Activated CD4-positive, alpha-beta T cell treated with anti-CD3 and anti-CD28 coated beads, Interleukin-2, Interleukin-4, amounts not matched to agents 100 ng/mL and 50 ng/mL, durations not matched to agents 16 hours and 8 hours (primary cell): ENCODE measurements at places on chromosomes 1 and 21.

- DNase-seq = no peak
Measured at GRCh38 chr1:220711056-220711809, 21.1 kb downstream of the C1orf115 start.

- no peak for DNase-seq
Measured at GRCh38 chr1:2494323-2494693, 18.2 kb downstream of the PLCH2 start.

GRCh38 chr1:198598796-198599321 lies 40.0 kb upstream of the PTPRC start:
- DNase-seq = no peak

DNA sequence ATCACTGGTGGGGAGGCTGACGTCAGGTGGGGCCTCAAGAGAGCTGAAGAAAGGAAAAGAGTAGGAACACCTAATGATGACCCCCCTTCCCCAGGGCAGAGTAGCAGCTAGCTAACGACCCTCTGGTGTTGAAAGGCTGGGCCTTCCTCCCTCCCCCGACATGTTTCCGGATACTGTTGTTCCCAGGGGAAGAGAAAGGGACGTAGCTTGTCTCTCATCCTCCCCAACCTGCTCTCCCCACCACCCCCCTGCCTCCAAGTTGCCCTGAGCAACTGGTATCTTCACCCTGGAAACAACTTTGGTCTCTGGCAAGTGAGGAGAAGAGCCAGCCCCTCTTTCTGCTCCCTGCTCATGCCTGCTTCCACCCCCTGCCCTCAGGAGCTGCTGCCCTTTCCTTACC lies 2.4 kb downstream of the SEMA6C start:
- no peak for DNase-seq

DNA sequence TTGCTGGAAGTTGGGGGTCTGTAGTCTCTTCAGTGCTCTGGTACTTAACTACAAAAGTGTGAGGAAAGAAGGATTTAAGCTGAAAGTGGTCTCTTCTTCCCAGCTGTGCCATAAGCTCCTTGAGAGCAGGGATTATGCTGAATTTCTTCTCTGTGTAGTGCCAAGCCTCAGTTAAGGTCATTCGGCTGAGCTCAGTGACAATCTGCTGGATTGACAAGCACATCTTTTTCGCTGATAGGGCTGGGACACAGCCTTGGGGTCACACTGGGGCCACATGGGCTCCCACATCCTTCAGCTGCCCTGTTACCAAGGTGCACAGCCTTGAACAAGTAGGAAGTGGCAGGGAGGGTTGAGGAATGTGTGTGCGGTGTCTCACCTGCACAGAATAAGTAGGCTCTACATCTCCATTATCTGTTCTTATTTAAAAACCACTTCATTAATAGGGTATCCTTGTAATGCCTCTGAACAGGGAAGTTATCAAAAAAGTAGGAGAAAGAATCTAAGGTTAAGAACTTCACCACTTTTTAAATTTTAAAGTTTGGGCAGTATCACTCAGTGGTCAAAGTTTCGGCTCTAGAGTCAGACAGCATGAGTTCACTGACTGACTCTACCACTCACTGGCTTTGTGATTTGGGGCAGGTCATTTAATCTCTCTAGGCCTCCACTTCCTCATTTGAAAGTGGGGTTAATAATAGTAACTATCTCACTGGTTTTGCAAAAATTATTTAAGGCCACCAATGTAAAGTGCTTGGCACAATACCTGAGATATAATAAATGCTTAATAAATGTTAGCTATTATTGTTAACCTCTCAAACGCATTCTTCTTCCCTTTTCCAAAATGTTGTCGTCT lies 10.3 kb downstream of the ZBTB40 start:
- DNase-seq = no peak

DNA sequence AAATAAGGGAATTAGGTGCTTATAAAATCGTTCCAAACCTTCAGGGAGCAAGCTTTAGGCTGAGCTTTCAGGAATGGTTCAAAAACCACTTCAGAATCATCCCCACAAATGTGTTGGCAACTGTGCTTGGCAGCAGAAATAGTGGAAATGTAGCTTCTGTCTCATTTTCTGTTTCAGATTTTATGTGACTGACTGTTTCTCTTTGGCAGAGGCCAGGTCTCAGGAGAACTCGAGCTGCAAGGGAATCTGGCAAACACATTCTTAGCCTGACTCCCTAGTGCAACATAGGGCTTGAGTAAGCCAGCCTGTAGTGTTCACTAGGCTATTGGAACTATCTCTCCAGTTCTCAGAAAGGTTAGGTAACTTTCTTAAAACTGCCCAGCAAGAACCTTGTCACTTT lies 128.6 kb downstream of the PLA2G4A start:
- no peak for DNase-seq

- no peak for DNase-seq
Measured at GRCh38 chr21:34513129-34513675, 1.2 kb upstream of the KCNE1 start.

- DNase-seq = no peak
Measured at GRCh38 chr1:115643666-115644065, 1.9 kb downstream of the VANGL1 start.

DNA sequence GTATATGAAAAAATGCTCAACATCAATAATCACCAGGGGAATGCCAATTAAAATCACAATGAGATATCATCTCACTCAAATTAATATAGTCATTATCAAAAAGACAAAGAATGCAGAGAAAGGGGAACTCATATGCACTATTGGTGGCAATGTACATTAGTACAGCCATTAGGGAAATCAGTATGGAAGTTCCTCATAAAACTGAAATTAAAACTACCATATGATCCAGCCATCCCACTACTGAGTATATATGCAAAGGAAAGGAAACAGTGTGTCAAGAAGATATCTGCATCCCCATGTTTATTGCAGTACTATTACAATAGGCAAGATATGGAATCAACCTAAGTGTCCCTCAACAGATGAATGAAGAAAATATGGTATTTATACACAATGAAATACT lies 32.1 kb upstream of the TEKT2 start:
- DNase-seq = no peak

DNA sequence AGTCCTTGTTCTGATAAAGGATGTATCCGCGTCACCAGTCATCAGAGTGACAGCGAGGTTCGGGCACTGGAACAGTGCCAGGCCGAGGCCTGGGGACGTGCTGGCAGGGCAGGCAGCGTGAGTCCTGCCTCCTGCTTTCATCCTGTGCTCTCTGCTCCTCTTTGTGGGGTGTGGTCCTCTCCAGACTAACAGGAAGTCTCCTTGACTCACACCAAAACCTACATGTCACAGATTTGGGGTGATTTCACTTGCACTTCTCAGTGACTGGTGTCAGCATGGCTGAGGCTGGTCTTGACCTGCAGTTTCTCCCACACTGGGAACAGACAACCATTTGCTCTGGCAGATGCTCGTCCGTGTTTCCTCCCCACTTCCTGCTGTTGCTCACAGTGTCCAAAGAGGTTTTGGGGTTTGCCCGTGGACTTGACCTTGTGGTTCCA lies 8.8 kb upstream of the NLRP3 start:
- DNase-seq = peak; percentile 80

DNA sequence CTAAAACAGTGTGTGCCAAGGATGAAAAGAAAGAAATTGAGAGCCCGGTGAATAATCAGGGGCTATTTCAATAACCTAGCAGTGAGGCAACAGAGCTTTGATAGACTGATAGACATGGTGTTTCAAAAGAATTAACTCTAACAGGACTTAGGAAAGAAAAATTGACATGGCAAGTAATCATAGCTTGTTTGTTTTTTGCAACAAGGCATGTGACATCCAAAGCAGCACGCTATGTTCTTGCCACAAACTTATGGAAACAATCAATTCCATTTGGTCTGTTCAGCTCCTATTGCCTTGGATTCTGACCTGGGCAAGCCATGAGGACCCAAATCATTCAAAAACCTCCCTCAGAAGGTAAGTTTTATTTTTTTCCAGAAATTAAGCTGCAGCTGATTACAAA lies 608.5 kb downstream of the SMYD3 start:
- DNase-seq = no peak

GRCh38 chr1:53076165-53076564 lies 14.2 kb downstream of the PODN start:
- no peak for DNase-seq

DNA sequence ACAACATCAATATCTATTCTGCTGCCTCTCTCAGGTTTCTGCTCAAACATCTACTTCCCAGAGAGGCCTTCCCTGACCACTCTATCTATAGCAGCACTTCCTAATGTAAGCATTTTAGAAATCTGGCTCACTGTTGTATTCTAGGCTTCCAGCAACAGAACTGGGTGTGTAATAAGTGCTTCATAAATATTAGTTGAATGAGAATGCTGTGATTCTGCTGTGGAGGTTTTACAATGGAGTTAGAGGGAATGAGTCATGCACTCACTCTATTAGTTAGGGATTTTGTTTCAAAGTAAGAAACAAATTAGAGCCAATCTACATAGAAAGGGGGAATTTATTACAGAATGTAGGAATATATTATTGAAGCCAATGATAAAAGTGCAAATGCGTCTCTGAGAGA lies 38.6 kb upstream of the SLC35F3 start:
- no peak for DNase-seq

GRCh38 chr1:227072991-227073390 lies 132.9 kb downstream of the COQ8A start:
- DNase-seq = peak; percentile 46

- peak; percentile 0 for DNase-seq
Measured at GRCh38 chr21:24895885-24896734, 711.2 kb downstream of the MRPL39 start.

- no peak for DNase-seq
Measured at GRCh38 chr1:162074276-162075005, 5.0 kb downstream of the NOS1AP start.

- no peak for DNase-seq
Measured at GRCh38 chr1:94745742-94746141, 74.4 kb upstream of the SLC44A3 start.

GRCh38 chr1:68197461-68197860 lies 34.9 kb downstream of the WLS start:
- DNase-seq = no peak

- no peak for DNase-seq
Measured at GRCh38 chr1:228387321-228387720, 19.3 kb downstream of the TRIM11 start.

DNA sequence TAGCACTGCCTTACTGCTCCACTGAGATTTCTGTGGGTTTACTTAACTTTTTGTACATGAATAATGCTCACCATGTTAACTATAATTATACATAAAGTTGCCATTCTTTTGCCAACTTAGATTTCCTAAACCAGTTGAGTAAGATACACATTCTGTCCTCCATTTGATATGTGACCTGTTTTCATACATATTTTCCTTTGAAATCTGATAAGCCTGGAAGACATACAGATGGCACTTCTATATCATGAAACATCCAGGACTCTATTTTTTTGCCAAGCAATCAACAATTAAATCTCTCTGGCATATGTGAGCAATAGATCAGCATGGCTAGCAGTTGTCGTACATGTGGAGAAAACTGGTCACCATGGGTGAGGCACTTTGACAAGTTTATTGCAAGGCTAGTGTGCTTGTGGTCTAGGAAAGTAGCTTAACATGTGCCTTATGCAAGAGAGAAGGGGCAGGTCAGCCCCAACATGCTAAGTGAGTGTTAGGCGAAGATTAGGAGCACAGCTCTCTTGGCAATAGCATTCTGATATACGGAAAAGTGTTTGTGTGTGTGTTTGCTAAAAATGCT lies 14.2 kb downstream of the PRRX1 start:
- DNase-seq = no peak

DNA sequence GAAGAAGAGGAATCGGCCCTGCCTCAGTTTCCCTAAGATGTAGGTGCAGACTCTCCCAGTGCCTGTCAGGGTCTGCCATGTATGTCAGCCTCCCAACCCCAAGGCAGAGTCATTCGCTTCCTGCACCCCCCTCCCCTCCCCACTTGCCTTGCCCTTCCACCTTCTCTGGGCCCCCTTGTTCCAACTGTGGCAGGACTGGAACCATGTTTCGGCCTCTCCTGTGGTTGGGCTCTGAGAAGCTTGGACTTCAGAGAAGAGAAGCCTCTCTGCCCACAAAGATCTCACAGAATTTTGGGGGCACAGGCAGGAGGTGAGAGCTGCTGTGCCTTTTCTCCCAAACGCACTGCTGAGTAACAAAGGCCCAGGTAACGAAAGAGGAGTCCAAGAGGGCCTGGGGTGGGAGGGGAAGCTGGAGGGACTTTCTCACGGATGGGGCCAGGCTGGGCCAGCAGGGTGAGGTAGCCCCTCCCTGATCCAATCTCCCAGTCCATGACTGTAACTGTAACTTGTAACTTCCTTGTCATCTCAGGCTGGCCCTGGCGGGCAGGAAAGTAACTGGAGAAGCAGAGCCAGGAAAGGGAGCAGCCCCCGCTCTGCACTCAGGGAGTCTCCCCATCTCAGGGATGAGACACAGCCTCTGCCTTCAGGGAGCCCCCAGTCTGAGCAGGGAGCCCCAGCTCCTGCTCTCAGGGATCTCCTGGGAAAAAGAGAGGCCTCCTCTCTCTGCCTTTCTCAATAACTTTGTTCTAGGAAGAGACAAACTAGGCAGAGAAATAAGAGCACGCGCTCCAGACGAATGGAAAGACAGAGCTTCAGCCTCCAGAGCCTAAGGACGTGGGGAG lies 11.3 kb downstream of the CRABP2 start:
- no peak for DNase-seq

DNA sequence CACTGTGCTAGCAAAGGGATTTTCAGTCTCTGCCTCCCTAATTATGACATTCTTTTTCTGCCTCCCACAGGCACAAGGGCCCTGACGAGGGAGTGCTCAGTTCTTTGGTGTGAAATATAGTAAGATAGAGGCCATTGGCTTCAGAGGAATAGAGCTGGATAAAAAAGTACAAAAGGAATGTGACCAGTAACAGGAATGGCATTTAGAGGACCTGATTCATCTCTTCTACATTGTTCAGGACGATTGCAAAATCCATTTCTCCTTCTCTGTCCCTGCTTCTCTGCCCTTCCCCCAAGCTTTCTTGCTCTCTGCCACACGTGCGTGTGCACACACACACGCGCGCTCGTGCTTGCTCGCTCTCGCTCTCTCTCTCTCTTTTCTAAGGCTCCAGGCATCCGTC lies 668.2 kb downstream of the KIF26B start:
- DNase-seq = no peak

GRCh38 chr1:115717541-115717940 lies 51.0 kb downstream of the CASQ2 start:
- DNase-seq = peak; percentile 23

- no peak for DNase-seq
Measured at GRCh38 chr1:182127656-182128055, 66.1 kb upstream of the ZNF648 start.

- DNase-seq = no peak
Measured at GRCh38 chr1:6179564-6180175, 451 bp downstream of the CHD5 start.

GRCh38 chr1:51088474-51088873 lies 13.6 kb upstream of the C1orf185 start:
- no peak for DNase-seq

- no peak for DNase-seq
Measured at GRCh38 chr1:76511558-76512179, 355.6 kb upstream of the ST6GALNAC5 start.

DNA sequence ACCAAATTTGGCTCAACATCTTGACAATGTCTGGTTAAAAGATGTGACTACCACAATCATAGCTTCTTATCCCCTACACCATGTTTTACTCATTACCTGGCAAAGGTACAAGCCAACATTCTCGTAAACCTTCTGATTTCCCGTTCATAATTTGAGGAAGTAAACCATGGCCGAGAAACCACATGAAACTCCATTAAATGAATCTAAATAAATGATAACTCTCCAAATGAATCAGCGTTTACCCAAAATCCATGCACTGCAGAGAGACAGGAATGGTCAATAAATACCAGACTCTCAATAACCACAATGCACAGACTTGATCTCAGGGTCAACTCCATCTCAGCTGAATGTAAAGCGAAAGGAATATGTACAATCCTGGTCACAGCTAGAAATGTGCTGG lies 125.2 kb downstream of the TYW3 start:
- DNase-seq = no peak
